H1 (cell line): ENCODE measurements at places on chromosomes 6 and 20. TPM values are rescaled to one million over a fixed set of nuclear protein-coding genes. Genes with fewer than 3 reads are reported as not detected.
A peak's percentile ranks its signal among the peaks of the same experiment; 100 is the strongest.

The FAM217A gene
- not detected in 2 replicates for total RNA-seq

DNA sequence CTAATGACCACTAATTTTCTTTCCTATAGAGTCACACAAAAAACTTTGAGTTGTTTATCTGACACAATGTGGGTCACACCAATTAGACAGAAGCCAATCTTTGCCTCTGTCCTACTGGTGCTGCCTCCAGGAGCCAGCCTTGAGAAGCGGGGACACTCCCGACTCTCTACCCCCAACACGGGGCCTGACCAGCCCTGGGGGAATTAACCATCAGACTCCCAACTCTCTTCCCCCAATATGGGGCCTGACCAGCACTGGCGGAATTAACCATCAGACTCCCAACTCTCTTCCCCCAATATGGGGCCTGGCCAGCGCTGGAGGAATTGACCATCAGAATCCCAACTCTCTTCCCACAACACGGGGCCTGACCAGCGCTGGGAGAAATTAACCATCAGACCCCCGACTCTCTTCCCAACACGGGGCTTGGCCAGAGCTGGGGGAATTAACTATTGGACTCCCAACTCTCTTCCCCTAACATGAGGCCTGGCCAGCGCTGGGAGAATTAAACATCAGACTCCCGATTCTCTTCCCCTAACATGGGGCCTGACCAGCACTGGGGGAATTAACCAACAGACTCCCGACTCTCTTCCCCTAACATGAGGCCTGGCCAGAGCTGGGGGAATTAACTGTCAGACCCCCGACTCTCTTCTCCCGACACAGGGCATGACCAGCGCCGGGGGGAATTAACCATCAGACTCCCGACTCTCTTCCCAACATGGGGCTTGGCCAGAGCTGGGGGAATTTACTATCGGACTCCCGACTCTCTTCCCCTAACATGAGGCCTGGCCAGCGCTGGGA lies 12.5 kb downstream of the CST7 start:
- DNase-seq = no peak

GRCh38 chr6:129730477-129731165 lies 20.6 kb upstream of the ARHGAP18 start:
- DNase-seq = no peak

The DDX43 gene
- not detected in 2 replicates for total RNA-seq

DNA sequence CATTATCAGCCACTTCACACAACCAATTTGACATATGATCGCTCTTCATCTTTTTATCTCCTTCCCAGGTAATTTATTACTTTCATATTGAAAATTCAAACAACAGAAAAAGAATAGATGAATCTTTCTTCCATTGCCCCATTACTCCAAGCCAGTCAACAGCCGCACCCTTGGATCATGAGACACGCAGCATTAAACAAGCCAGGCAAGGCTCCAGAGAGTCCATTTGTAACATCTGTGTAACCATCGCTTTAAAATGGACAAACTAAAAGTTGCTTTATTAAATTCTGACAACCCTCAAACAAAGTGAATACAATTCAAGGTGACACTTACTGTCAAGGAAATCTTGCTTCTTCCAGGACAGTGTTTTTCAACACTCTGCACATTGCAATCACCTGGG lies 200.3 kb downstream of the EPM2A start:
- no peak for DNase-seq

The TXLNB gene
- 0.17 and 0.21 TPM in 2 replicates for total RNA-seq

The ECT2L gene
- total RNA-seq = not detected in 2 replicates

DNA sequence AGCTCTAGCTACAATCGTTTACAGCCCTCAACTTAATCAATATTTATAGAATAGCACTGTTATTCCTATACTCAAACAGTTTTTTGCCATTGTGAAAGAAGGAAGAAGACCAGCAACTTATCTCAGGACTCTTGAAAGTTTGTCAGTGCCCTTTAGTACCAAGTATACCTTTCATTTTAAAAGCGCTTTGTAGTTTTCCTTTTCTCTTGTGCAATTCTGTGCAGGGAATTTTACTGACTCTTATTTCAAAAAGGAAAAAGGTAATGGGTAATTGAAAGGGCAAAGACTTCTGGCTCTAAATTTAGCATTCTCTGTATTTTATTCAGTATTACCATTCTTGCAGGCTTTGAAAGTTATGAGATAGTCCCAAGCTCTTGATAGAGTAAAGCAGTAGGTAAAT lies 16.8 kb upstream of the RHAG start:
- no peak for DNase-seq

The HDGFL1 gene
- total RNA-seq = not detected in 2 replicates

The TOX2 gene
- 3.4 TPM in 2 replicates for total RNA-seq

The ADAM33 gene
- 5.7 and 6.0 TPM in 2 replicates for total RNA-seq

The EEF1A2 gene
- total RNA-seq = 25.8 and 27.9 TPM in 2 replicates

DNA sequence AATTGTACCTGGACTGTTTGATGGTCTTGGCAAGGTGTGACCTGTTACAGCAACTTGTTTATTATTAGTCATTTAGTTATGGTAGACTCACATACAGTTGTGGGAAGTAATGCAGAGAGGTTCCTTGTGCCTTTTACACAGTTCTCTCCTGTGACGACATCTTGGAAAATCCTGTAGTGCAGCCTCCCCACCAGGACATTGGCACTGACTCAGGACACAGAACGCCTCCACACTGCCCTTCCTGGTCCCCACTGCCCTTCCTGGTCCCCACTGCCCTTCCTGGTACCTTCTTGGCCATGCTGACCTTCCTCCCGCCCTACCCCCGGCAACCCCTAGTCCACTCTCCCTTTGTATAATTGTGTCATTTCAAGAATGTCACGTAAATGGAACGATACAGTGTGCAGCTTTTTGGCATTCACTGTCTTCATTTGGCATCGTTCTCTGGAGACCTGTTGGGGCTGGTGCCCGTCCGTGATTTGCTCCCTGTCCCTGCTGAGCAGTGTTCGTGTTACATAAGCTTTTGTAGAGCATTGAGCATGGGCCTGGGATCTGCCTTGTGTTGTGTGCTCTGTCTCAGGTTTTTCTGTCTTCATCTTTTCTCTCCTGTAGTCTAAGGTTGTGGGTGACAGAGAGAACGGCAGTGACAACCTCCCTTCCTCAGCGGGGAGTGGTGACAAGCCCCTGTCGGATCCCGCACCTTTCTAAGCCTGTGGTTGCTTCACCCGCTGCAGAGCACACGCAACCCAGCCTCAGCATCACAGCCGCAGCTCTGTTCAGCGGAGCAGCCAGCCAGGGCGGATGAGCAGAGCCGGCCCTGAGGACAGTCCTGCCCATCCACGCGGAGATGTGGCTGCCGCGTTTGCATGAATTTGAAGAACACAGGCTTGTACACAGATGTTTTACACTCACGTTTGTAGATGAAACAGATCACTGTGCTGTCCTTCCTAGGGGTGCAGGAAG lies 5.4 kb upstream of the DNAJC5 start:
- DNase-seq = no peak

The EYS gene
- 0.13 TPM in 1 of 2 replicates, not detected in the other for total RNA-seq

The NKAPL gene
- not detected in 2 replicates for total RNA-seq

DNA sequence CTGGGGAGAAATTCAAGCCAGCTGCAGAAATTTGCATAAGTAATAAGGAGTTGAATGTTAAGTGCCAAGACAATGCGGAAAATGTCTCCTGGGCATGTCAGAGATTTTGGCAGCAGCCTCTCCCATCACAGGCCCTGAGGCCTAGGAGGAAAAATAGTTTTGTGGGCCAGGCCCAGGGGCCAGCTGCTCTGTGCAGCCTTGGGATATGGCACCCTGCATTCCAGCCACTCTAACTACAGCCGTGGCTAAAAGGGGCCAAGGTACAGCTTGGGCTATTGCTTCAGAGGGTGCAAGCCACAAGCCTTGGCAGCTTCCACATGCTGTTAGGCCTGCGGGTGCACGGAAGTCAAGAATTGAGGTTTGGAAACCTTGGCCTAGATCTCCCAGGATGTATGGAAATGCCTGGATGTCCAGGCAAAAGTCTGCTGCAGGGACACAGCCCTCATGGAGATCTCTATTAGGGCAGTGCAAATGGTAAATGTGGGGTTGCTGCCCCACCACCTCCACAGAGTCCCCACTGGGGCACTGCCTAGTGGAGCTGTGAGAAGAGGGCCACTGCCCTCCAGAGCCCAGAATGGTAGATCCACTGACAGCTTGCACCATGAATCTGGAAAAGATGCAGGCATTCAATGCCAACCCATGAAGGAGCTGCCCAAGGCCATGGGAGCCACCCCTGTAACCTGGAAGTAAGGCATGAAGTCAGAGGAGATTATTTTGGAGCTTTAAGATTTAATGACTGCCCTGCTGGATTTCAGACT lies 126.5 kb downstream of the DTNBP1 start:
- DNase-seq = peak; percentile 31

The LCA5 gene
- total RNA-seq = 3.6 TPM in 2 replicates

- DNase-seq = no peak
Measured at GRCh38 chr20:5931411-5931810, 18.9 kb downstream of the TRMT6 start.

GRCh38 chr20:39503902-39504709 lies 542.0 kb downstream of the DHX35 start:
- no peak for DNase-seq

DNA sequence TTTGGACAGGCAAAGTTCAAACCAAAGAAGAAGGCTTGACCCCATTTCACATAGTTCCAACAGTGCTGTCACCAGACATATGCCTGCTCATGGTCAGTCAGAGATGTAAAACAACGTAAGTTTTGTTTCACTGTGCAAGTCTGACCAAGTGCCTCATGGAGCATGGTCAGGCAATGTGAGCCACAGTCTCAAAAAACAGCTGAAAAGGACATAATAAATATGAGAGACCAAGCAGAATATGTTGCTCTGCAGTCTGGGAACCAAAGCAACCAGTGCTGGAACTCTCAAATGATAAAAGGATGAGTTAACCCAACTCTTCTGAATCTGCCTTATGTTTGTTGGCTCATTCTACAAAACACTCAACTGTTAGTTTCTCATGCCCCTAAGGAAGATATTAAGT lies 39.9 kb upstream of the DST start:
- DNase-seq = no peak

The LY6G6D gene
- total RNA-seq = not detected in 2 replicates

The MOG gene
- total RNA-seq = 0.31 and 0.86 TPM in 2 replicates

DNA sequence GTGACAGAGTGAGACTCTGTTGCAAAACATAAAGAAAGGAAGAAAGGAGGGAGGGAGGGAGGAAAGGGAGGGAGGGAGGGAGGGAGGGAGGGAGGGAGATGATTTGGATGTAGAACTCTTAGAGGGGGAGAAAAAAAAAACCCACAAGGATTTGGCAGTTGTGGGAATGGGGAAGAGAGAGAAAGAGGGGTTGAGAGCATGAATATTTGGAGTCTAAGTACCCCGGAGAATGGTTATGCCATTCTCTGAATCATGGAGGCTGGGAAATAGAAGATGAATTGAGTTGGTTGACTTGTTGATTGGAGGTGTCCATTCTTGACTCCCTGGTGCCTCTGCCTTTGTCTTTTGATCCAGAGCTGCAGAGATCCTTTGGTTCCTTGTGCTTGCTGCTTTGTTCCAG lies 35.7 kb downstream of the RALY start:
- no peak for DNase-seq
